GM12891 (cell line): ENCODE measurements at places on chromosomes 13 and 19.

DNA sequence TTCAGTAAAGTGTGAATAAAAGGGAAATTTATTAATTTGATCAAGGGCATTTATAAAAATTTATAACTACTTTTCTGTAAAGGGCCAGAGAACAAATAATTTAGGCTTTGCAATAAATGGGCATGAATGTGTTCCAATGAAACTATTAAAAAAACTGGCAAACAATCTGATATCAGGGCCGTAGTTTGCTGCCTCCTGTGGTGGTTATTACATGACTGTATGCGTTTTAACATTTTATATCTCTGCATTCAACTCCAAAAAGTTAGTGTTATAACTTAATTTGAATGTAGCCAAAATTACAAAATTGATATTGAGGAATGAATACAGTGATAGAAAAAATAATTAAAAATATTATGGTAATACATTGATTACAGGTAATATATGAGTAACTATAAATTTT lies 80.5 kb upstream of the POSTN start:
- no peak for DNase-seq

DNA sequence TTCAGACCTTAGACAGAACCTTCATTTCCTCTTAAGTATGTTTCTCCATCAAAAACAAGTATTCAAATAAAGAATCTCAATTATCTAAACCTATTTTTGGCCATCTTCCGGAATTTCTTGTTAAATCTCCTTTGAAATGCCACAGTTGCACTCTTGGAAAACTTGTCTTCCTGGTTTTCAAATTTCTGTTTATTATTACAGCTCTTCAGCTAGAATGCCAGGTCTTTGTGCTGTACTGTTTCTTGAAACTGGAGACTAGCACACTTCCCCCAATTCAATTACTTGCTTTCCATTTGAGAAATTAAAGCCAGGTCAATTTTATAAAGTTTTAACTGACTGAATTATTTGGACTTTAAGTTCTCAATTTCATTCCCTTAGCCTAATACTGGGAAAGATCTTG lies 10.2 kb downstream of the KCNRG start:
- no peak for DNase-seq

- no peak for DNase-seq
These were observed 343.5 kb downstream of the TEX29 start for GRCh38 chr13:111663953-111664421.

- DNase-seq = no peak
These were observed 2.3 kb downstream of the PEG3 start for GRCh38 chr19:56838024-56838908.

- no peak for DNase-seq
These were observed 11.2 kb downstream of the KDM4B start for GRCh38 chr19:4980067-4980466.

DNA sequence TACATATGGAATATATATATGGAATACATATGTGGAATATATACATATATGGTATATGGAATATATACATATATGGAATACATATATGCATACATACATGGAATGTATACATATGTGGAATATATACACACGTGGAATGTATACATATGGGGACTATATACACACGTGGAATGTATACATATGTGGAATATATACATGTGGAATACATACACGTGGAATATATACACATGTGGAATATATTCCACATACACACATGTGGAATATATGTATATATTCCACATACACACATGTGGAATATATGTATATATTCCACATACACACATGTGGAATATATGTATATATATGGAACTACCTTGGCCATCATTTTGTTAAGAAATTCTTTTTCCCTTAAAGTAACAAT lies 31.1 kb downstream of the ZNF571 start:
- no peak for DNase-seq

DNA sequence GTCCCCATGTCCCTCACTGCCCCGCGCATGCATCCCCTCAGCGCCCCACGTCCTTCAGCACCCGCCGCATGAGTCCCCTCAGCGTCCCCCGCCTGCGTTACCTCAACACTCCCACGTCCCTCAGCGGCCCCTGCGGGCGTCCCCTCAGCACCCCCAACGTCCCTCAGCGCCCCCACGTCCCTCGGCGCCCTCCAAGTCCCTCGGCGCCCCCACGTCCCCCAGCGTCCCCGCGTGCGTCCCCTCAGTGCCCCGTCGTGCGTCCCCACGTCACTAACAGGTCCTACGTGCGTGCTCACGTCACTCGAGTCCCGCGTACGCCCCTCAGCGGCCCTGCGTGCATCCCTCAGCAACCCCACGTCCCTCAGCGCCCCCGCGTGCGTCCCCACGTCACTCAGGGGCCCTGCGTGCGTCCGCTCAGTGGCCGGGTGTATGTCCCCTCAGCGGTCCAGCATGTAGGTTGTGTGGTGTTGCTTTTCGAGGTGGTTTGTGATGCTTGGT lies 19.5 kb upstream of the GAS6 start:
- DNase-seq = no peak

DNA sequence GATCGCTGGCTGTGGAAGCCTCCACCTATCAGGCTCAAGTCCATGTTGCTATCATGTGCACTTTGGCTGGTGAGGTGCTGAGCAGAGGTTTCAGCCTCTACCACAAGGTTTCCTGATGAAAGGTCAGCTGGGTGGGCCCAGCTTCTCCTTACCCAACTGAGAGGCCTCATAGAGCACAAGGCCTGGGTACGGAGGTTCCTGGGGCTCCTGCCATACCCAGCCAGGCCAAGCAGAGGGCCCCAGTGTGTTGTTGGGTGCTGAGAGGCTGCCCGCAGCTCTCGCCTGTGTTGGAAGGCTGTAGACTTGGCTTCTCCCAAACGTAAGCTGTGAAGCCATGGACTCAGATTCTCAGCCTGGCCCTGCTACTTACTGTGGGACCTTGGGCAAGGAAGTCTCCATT lies 28.2 kb downstream of the ACTN4 start:
- DNase-seq = no peak

GRCh38 chr13:108030769-108031168 lies 184.6 kb downstream of the LIG4 start:
- DNase-seq = no peak

DNA sequence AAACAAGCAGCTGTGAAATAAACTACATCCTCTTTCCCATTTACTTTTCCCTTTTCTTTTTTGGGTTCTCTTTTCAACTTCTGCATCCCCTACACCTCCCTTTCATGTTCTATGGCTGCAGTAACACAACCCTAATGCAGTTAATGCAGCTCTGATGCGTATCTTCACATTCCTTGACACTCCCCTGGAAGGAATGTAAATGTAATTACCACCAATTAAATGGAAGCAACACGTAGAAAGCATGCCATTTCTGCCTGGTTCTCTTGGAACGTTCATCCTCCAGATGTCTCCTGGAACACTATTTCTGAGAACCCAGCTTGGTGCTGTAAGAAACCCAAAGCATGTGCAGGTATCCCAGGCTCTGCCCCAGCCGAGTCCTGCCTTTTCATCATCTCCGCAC lies 166.8 kb upstream of the FREM2 start:
- DNase-seq = no peak

GRCh38 chr13:97226013-97226412 lies 3.9 kb downstream of the MBNL2 start:
- DNase-seq = no peak

- no peak for DNase-seq
These were observed 83.6 kb upstream of the KLF12 start for GRCh38 chr13:74217811-74218210.

DNA sequence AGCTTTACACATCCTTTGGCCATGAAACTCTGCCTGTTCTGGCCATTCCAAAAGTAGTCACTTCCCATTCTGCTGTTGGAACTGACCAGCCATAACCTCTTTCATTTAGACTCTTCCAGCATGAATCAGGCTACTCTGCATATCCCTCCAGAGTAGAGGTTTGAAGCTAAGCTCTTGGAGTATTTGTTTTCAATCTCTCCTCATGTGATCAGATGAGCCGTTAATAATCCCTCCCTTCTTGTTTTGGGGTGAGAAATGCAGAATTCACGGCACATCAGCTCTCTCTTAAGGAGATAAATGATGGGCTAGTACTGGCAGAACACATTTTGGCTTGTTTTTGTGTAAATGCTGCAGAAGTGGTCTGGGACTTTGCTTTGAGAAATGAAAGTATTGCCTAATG lies 519.9 kb downstream of the PCDH17 start:
- no peak for DNase-seq

DNA sequence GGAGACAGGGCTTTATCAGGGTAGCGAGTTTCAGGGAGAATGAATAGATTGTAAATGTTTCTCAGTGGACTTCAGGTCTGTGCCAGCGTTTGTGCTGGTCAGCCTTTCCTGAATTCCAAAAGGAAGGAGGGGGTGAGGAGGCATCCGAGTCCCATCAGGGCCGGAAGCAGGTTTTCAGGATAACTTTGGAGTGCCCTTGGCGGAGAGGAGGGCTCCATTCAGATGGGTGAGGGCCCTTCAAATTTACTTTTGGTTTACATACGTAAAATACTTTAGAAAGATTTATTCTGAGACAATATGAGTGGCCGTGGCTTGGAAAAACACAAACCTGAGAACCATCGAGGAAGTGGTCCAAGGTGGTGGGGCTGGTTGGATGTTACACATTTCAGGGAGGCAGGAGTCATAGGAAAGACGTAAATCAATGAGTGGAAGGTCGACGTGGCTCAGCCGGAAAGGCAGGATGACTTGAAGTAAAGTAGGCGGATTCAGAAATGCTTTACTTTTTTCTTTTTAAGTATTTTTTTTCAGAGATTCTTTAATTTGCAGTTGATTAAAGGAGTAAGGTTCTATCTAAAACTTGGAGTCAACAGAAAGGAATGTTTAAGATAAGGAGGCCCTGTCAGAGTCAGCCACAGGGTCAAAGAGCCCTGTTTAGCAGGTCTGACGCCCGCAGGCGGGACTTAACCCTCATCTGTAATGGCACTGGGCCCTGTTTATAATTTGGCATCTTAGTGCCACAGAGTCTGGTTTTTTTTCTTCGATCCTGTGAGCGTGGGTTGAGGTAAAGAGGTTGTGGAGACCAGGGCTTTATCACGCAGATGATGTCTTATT lies 32.8 kb downstream of the ATP11A start:
- DNase-seq = no peak

DNA sequence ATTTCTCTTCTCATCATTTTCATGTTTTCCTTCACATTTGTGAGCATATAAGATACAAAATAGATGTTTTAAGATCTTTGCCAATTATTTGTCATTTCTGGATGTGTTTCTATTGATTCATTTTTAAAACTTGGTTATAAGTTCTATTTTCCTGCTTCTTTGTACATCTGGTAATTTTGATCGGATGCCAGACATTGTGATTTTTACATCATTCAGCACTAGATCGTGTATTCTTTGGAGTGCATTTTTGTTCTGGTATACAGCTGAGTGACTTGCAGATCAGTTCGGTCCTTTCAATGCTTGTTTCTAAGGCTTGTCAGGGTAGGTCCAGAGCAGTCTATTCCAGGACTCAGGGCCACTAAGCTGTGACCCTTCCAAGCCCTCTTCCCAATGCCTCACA lies 198.2 kb downstream of the KLF12 start:
- DNase-seq = no peak

DNA sequence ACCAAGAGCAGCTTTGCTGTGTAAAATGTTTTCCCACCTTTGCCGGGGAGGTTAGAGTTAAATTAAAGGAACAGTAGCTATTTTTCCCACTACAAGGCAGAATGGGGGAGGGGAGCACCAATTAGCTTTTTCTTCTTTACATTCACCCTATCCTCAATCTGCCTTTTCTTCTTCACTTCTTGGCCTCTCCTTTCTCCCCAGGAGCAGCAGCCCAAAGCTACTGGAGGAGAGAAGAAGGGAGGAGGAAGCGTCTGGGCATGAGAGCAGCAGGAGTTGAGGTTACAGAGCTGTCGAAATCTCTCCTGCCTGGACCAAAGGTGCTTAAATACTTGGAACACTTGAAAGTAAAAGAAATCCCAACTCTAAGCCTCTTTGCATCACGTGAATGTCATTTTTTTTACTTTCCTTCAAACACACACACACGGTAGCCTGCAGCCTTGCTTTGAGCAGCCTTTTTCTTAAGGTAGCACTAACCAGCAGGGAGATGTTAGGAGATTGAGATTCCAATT lies 39.0 kb upstream of the WASF3 start:
- no peak for DNase-seq

DNA sequence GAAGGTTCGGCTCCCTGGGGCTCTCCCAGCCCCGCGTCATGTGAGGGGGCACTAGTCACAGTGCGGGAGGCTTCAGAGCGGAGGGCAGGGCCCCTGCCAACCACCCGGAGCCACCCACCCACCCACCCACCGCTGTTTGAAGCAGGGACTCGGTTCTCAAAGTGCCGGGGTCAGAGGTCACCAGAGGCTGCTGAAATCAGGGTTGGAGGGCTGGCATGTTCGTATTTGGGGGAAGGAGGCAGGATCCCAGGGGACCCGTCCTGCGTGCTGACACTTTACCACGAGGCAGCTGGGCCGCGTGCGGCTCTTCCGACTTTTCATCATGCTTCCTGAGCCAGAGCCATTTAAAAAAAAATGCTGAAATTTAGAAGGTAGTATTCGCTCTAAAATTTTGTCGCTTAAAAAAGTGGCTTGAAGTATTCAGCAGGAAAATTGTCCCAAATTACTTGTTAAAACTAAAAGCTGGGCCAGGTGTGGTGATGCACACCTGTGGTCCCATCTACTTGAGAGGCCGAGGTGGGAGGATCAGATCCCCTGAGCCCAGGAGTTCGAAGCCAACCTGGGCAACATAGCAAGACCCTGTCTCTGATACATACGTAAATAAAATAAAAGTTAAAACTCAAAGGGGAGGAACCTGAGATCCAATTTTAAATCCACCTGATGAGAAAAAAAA lies 21.2 kb downstream of the ATP11A start:
- DNase-seq = no peak

- no peak for DNase-seq
These were observed 25.9 kb downstream of the SPRY2 start for GRCh38 chr13:80314711-80315653.

DNA sequence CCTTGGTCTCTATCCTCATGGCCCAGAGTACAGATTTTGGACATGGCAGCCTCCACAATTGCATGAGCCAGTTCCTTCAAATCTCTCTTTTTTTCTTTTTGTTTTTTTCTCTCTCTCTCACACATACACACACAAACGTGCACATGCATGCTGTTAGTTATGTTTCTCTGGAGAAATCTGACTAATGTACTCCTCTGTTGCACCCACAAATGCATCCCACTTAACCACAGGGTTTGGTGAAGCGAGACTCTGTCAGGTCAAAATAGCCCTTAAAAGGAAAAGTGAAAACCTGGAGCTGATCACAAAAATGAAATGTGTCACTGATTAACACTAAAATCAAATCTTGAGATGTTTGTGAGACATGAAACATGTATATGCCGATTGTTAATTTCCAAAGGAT lies 374.6 kb upstream of the ARGLU1 start:
- no peak for DNase-seq

DNA sequence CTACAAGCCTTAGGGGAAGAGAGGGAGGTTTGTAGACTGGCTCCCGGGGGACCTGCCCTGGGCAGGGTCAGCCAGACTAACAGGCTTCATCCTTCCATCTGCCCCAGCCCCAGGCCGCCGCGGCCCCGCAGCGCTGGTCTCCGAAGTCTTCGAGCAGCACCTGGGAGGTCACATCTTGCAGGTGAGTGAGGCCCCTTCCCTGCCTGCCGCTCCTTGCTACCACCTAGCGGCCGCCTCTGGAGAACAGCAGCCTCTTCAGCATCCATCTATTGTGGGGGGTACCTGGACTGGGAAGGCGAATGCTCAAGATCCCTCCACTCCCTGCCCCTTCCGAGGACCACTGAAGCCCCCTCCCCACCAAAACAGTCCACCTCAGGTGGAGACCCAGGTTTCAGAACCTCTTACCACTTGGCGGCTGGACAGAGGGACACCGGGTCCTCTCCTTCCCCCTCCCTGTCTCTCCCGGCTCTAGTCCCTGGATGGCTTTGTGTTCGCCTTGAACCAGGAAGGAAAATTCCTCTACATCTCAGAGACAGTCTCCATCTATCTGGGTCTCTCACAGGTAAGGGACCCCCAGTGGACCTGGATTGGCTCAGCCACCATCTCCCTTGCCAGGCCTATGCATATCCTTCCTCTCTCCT lies 12.7 kb downstream of the NPAS1 start:
- DNase-seq = peak; percentile 66
